Stimulated activated CD8-positive, alpha-beta memory T cell treated with anti-CD3 and anti-CD28 coated beads, Interleukin-7, amount 100 ng/mL, for 1 hour (primary cell): ENCODE measurements at places on chromosomes 4 and X.

DNA sequence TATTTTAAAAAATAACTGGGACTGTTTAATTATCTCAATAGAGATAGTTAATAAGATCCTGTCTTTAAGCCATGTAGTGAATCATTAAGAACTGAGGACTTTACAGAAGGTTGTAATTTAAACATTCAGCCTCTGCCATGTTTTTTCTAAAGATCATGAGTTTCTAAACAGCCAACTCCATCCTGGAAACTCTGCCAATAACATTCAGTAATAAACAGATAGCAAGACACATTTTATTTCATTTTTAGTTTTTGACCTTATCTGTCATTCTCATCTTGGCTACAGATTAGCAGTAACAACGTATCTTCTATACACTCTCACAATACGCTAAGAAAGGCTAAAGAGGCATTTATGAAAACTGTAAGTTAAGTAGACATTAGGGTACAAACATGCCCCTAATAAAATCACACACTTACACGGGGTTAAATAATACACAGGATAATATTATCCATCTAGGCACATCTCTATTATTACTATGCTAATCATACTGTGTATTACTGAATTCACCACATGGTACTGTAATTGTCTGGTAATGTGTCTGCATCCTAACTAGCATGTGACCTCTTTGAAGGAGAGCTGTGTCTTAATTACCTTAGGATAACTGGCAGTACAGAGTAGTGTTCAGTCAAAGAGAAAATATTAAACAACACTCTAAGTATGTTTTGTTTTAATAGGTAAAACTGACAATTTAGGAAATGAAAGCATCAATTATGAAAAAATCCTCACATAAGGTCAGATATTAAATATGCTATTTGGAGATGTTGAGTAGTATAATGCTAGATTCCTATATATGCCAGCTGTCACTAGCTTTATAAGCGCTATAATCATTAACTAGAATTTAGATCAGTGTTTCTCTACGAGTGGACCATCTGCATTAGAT lies 122.4 kb upstream of the NAP1L5 start:
- no peak for DNase-seq

- no peak for DNase-seq
These were observed 1467.2 kb downstream of the RPA4 start for GRCh38 chrX:98350940-98351339.

DNA sequence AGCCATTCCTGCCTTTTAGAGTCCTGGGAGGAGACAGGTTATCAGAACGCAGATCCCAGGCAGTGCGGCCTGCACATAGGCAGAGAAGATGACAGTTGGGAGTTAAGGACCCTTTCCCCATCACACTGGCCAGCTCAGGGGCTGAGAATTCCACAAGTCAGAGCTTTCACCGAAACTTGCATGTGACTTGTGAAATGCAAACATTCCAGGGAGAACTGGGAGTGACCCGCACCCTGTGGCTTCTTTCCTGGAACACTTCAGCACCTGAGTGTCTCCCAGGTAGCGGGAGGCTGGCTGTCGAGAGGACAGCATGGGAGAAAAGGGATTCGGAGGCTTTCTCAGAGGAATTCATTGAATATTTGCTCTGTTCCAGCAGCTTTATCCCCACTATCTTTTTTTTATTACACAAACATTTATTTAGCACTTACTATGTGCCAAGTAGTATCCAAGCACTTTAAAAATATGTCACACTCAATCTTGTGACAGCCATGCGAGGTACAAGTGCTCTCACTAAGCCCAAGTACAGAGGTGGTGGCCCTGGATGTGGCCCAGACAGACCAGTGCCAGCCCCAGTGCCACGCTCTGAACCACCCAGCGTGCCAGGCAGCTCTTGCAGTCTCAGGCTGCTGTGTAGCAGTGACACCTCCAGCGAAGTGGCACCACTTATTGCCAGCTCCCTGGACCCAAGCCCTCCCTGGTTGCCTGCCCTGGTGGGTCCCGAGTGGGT lies 100.5 kb downstream of the PHKA2 start:
- no peak for DNase-seq

DNA sequence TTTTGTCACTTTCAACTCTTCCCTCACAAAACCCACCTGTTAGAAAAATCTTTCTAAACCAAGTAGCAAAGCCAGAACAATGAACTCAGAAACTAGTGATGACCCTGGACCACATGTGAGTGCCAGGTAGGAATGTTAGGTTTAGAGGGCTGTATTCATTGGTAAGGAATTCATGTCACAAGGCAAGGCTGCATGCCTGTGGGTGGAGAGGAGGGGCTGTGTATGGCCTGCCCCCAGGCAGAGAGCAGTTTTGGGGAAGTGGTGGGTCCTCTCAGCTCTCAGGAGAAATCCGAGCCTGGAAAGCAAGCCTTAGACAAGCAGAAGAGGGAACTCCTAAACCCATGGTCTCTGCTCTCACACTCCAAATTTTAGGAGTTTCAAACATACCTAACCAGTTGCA lies 2.4 kb downstream of the RNF175 start:
- DNase-seq: no peak

- DNase-seq: no peak
These were observed 383.2 kb downstream of the PACRGL start for GRCh38 chr4:21083413-21083812.

- DNase-seq: no peak
These were observed 26.1 kb upstream of the IGFBP7 start for GRCh38 chr4:57136281-57136680.

- no peak for DNase-seq
These were observed 38.9 kb upstream of the TMPRSS11D start for GRCh38 chr4:67922697-67923096.

DNA sequence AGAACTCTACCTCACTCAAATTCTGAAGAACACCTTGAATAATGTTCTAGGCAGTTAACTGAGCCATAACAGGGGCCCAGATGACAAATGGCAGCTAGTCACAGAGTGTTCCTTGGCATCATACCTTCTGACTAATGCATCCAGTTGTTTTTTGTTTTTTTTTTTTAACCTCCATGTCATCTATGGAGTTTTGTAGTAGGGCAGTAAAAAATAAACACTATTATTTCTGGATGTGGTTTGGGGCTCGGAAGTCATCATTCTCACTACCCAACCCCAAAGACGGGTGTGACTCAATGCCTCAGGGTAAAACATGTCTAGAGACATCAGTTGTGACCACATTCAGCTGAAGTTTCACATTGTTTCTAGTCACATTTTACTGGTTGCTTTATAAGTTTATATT lies 31.2 kb upstream of the MCF2 start:
- DNase-seq: no peak

DNA sequence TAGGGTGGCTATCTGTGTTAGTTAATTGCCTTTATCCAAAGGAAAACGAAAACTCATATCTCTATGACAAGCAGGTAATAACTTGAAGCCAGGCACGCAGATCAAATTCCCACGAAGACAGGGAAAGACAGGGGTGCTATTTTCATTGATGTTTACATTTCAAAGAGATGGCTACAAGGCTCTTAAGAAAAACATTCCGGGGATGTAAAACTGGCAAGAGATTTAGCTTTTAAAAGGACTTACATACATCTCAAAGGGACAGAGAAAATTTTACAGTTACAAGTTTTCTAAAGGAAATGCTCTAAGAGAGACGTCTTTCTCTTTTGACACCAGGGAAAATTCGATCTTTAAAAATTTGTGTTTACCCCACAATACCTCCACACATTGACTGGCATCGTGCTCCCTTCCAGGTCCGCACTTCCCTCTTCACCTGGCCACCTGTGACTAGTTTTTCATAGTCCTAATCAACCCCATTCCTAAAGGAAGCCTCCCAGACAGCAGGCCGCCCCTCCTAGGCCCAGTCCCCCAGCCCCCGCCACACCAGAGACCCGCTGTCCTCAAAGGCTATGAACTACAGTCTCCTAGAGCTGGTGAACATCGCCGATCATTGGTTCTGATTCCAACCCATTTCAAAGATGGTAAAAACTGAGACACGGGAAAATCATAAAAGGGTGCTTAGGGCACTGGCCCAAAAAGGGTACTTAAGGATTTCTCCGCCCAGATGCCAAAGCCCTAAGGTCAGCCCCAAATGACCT lies 649 bp upstream of the ARAF start:
- no peak for DNase-seq

GRCh38 chr4:33941854-33942253 lies 2302.5 kb downstream of the ARAP2 start:
- DNase-seq: no peak

DNA sequence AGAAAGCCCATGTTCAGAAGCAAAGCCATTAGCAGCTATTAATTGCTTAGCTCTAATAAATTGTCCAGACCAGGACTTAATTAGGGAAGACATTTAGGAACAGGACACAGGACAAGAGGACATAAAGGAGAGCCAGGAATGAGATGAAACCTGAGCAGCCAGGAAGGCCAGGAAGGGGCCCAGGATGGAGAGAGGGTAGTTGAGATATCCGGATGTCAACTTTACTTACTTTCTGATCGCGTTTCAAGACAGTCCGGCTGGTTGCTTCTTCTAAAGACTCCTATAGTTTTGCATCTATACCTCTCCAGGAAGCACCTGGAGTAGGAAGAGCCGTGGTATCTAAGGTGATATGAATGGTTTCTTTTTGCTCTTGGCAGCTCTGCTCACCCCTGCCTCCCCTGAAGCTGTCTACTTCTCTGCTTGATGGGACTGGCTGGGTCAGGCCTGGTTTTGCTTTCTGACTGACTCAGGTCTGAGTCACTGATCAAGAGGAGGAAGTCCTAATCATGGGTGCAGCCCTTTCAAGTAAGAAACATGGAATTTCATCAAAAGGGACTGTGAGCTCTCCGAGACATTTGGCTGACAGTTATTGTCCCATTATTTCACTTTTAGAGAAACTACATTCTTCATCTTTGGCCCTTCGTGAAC lies 733.3 kb downstream of the RPA4 start:
- no peak for DNase-seq
